ENCODE measurements at places on chromosomes 3 and 15.

DNA sequence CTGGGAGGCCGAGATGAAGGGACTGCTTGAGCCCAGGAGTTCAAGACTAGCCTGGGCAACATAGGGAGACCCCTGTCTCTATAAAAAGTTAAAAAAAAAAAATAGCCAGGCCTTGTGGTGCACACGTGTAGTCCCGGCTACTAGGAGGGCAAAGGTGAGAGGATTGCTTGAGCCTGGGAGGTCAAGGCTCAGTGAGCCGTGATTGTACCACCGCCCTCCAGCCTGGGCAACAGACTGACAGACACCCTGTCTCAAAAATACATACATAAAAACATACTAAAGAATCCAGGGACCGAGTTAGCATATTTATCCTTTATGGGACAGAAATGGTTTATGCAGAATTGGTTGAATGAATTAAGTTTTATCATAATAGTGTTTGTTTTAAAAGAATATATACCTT is 13.7 kb downstream of the SIAH2 start:
- DNase-seq, result no peak

DNA sequence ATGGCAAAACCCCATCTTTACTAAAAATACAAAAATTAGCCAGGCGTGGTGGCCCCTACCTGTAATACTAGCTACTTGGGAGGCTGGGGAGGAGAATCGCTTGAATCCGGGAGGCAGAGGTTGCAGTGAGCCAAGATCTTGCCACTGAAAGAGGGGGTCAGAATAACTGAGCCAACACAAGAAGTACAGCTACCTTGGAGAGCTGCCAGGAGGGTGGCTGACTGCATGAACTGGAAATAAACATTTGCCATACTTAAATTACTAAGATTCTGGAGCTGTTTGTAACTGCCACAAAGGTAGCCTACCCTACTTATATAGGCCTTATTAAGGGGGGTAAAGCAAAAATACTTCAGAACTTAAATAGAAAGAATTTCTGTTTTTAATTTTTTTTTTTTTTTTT is 15.4 kb upstream of the PIK3CB start:
- DNase-seq, result no peak

DNA sequence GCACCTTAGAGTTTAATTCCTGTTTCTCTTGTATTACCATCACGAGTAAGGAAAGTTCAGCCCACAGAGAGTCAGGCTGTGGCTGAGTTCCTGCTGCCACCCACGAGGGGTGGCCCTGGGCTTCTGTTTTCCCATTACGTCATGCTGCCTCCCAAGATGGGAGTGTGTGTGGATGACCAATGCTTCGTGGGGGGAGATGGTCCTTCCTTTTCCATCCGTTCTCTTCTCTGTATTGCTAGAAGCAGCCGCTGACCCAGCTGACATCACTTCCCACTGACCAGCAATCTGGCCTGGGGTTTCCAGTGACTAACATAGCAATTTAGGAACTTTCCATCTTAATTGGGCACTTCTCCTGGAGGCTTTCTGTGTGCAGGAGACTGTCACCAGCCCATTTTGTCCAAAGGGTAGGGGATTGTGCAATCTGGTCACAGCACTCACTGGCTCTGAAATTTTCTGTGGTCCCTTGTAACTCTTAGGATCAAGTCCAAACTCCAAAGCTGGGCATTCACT is 9.3 kb downstream of the IRAK2 start:
- no peak for DNase-seq

DNA sequence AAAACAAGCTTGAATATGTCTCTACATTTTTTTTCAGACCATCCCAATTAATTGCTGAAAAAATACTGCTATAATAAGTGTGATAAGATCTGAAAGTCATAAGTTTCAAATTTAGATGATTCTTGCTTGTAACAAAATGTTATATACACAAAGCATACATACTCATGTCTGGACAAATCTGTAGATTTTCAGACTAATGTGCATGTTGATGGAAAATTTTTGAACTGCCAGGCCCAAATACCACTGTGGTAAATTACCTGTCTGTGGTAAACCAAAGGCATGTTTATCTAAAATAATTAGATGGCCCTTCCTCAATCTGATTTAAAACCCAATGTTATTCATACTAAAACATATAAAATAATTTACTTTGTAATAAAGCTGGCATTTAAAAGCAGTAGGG is 31.7 kb upstream of the CLDN16 start:
- no peak for DNase-seq

DNA sequence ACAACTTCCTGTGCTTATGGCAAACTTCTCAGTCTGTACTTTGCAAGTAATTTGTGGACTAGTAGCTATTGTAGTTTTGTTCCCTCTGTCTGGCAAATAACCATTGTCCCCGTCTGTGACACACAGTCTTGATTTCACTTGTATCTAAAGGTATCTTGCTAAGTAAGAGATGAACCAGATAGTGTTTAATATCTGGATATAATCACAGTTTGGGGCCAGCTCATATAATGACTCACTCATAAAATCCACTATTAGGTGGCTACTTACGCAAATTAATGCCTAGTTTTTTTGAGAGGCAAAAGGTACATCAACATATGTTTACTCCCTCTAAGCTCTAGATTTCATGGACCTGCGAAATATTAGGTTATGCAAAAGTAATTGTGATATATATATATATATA is 30.4 kb downstream of the VGLL3 start:
- DNase-seq, result no peak

DNA sequence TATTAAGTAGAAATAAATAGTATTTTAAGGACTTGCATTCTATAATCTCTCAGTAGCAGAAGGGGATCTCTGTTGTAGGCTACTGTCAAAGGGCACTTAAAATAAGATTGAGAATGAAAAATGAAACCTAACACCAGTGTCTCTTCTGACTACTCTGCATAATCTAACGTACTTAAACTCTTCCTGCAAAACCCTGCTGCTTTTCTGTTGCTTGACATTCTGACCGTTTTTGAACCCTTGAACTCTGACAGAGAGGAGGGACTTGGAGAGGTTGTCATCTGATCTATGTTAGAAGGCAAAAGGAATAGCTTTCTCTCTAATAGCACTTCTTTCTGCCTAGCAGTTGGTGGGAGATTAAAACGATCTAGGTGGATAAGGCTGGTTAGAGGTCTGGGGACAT is 204.6 kb downstream of the ZIC1 start:
- no peak for DNase-seq

GRCh38 chr3:194031349-194031748 is 104.6 kb upstream of the HES1 start:
- no peak for DNase-seq

DNA sequence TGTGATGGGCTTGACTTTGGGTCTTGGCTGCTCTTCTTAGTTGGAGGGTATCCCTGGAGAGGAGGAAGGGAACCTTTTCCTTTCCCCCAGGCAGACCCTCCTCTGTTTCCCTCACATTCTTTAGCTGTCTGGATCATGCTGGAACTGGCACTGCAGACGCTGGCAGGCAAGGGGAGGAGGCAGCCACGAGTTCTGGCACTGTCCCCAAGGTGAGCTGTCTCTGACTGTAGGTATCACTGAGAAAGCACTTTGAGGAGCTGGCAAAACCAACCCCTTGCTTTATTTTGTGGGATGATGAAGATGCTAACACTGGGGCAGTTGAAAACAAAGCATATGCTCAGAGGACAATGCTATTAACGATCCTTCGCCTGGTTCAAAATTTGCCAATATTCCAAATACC is 175.0 kb downstream of the SOX2 start:
- no peak for DNase-seq

- no peak for DNase-seq
Observed at GRCh38 chr3:153734777-153735551, 386.2 kb upstream of the ARHGEF26 start.

- no peak for DNase-seq
Observed at GRCh38 chr15:98717942-98718341, 69.6 kb downstream of the IGF1R start.

- no peak for DNase-seq
Observed at GRCh38 chr3:13075986-13076654, 2.9 kb upstream of the IQSEC1 start.

DNA sequence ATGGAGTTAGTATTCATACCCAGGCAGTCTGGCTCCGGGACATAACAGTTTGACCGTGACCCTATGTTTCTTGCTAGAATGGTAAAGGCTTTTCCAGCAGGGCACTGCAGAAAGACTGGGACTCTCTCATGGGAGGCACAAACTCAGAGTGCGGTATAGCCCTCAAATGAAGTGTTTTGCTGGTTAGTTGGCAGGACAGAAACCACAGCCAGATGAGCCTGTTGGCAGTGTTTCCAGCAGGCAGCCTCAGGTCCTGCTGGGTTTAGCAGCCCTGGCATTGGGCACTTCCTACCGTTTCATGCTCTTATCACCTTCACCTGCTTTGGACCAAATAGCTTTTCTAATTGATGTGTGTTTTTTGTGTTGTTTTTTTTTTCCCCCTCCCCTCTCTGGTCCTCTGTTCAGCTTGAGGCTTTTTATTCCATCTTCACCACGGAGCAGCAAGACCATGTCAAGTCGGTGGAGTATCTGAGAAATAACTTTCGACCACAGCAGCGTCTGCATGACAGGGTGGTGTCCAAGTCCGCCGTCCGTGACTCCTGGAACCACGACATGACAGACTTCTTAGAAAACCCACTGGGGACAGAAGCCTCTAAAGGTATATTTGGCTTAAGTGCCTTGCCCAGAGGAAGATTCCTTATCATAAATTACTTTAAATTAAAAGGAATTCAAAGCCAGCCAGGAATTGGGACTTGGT is 205.6 kb downstream of the FEZF2 start:
- DNase-seq, result no peak

DNA sequence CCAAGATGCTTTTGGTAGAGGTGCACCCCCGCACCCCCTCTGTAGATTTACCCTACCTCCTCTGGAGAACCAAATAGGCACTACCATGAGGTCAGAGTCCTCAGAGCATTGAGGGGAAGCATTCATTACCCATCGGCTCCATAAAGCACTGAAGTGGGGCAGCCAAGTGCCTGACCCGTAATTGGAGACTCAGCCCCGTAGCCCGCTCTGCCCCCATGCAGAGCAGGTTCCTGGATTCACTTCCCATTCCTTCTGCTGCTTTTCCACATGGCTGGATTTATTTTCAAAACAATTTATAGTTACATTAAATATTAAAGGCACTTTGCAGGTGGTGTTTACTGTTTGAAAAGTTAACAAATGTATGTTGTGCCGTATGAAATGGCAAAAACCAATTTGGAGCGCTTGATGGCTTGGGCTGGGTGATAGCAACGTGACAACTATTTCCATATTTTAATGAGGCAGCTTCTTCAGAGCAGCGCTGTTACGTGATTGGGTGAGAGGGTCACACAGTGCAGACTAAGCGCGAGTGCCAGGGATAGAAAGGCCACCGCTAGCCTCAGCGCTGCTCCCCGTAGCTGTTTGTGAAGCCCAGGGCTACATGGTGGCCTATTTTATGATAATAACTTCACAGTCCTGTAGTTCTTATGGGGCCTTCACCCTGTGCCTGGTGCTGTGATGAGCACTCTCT is 373.8 kb upstream of the PROK2 start:
- no peak for DNase-seq

DNA sequence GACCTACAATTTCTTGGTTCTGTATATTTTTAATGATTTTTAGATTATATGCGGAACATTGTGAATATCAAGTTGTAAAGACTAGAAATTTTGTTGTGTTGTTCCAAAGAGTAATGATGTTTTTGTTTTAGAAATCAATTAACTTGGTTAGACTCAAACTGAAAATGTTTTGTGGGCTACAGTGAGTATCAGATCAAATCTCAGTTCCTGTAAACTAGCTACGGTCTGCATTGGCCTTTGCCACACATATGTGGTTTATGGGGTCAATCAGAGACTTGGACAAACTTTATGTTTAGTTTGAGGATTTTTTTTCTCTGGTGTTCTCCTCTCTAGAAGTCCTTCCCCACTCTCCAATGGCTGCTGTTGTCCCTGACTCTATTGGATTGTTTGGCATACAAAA is 308.0 kb upstream of the THRB start:
- no peak for DNase-seq

- no peak for DNase-seq
Observed at GRCh38 chr3:27358372-27358771, 10.8 kb downstream of the NEK10 start.

DNA sequence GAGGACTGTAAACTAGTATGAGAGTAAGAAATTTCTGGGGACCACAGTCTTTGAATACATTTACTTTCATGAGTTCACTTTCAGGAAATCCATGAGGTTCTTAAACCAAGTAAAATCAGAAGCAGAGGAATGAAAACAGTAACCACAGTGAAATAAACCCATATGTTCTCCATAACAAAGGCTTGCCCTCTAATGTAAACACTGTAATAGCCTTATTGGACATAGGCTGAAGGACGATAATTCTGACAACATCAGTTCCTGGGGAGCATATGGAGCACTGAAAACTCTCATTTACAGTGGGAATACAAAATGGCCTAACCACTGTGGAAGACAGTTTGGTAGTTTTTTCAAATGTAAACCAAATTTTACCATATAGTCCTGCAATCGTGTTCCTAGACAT is 965.8 kb downstream of the NSUN3 start:
- DNase-seq, result no peak

DNA sequence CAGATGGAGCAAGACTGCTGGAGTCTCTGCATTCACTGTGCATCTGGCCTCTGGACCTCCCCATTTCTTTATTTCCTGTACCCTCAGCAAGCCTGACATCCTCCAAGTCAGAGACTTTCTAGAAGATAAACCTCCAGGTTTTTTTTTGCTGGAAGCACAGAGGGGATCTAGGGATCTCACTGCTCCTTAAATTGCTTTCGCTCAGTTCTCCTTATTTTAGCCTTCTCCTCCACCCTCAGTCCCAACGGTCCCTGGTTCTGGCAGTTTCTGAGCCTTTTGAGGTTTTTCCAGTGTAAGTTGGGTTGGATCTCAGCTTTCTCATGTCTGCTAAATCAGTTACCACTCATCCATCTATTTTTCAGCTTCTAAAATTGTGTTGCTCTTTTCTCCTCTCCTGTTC is 22.7 kb upstream of the CHD2 start:
- no peak for DNase-seq

DNA sequence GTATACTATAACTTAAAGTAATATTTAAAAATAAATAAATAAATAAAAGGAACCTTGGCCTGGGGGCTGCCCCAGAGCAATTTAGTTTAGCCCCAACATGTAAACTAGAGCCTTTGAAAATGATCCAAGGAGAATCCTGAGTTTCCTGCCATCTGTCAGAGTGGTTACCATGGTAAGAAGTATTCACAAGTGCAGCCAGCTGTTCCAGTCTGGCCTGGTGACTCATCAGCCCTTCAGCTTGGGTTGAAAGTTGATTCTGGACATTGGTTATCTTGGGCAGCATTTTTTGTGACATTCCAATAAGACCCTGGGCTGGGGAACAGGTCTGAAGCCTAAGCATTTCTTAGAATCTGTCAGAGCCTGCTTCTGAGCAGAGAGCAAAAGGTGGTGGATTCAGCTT is 72.7 kb upstream of the LRTM1 start:
- DNase-seq, result no peak

Measured in stimulated activated CD4-positive, alpha-beta T cell treated with anti-CD3 and anti-CD28 coated beads, TNF-alpha, amount 100 ng/mL, for 48 hours (primary cell).